Neural crest cell (in vitro differentiated cells): ENCODE measurements at places on chromosomes 5 and 9. TPM values are rescaled to one million over a fixed set of nuclear protein-coding genes. Genes with fewer than 3 reads are reported as not detected.

Gene TPPP
- 2.6 and 2.7 TPM in 2 replicates for total RNA-seq

- no peak overlapping the region for H3K4me3 ChIP-seq
- no peaks in the 10 kb centered on the region for H3K27me3 ChIP-seq
- peaks cover 46% of the 10 kb centered on the region for H3K4me1 ChIP-seq
- peak overlapping the region; percentile 76 for H3K27ac ChIP-seq
- peaks cover 1% of the 10 kb centered on the region for H3K36me3 ChIP-seq
- DNase-seq = no peak
Measured at GRCh38 chr9:120921661-120922181, 4.9 kb downstream of the TRAF1 start.

DNA sequence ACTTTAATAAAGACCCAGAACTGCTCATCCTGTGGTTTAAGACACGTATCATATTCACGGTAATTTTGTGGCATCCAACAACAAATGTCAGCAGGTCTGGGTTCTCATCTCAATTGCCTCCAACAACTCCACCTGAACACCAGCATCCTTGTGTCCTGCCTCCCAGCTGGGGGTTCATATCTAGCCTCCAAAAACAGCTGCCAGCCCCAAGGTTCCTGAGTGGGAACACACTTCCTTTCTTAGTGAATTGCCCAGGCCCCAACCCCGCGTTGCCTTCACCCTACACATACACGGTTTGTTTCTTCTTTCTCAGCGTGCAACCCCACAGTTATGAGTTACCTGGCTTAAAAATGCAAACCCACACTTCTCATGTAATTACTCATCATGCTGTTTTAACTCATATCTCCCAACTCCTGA, 77.9 kb downstream of the SEMA4D start:
- peaks cover 82% of the 10 kb centered on the region for H3K27me3 ChIP-seq
- no peaks in the 10 kb centered on the region for H3K36me3 ChIP-seq
- no peaks in the 10 kb centered on the region for H3K4me1 ChIP-seq
- DNase-seq = no peak
- no peak overlapping the region for H3K4me3 ChIP-seq

GRCh38 chr9:86359151-86359879, 5.1 kb upstream of the TUT7 start:
- H3K4me1 ChIP-seq = peaks cover 6% of the 10 kb centered on the region
- peaks cover 16% of the 10 kb centered on the region for H3K27me3 ChIP-seq
- H3K36me3 ChIP-seq = no peaks in the 10 kb centered on the region
- DNase-seq = no peak
- no peak overlapping the region for H3K27ac ChIP-seq

GRCh38 chr9:102461156-102461819, 533.8 kb upstream of the CYLC2 start:
- no peak for DNase-seq
- H3K27ac ChIP-seq = no peak overlapping the region
- no peak overlapping the region for H3K4me3 ChIP-seq
- no peaks in the 10 kb centered on the region for H3K36me3 ChIP-seq
- H3K4me1 ChIP-seq = no peaks in the 10 kb centered on the region
- peaks cover 7% of the 10 kb centered on the region for H3K27me3 ChIP-seq

GRCh38 chr9:93452710-93453046, 703 bp downstream of the FAM120AOS start:
- peaks cover 35% of the 10 kb centered on the region for H3K4me1 ChIP-seq
- no peak for DNase-seq
- no peak overlapping the region for H3K27ac ChIP-seq
- peak overlapping the region; percentile 92 for H3K4me3 ChIP-seq
- H3K36me3 ChIP-seq = peaks cover 3% of the 10 kb centered on the region

DNA sequence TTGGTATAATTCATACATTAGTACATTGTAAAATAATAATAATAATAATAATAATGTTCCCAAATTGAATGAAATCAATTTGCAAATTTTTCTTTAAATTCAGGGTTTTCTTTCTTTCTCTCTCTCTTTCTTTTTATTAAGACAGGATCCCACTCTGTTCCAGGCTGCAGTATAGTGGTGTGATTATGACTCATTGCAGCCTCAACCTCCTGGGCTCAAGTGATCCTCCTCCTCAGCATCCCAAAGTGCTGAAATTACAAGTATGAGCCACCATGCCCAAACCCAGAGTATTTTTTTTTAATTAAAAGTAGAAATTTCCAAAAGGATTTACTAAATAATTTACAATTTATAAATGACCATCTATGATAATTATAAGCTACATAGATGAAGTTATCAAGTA, 117.7 kb downstream of the HOMER1 start:
- no peak overlapping the region for H3K4me3 ChIP-seq
- no peaks in the 10 kb centered on the region for H3K27me3 ChIP-seq
- H3K4me1 ChIP-seq = no peaks in the 10 kb centered on the region
- no peak for DNase-seq
- no peak overlapping the region for H3K27ac ChIP-seq

DNA sequence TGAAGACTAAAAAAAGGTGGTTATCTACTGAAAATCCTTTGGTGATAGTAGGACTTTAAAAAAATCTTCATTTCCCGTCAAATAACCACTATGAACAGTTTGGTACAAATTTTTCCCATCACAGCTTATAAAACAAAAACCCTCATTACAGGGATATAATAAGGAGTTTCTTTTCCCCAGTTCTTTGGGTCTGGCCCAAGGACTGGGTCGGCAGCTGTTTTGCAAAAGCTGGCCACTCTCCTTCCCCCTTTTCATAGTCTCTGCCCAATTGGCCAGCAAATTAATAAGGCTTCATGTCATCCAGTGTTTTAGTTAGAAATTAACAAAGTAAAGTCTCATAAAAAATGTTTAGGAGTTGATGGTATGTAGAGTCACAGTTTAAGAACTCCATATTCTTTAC, 47.0 kb upstream of the PDE8B start:
- H3K27ac ChIP-seq = no peak overlapping the region
- no peak for DNase-seq
- H3K27me3 ChIP-seq = no peaks in the 10 kb centered on the region
- H3K4me1 ChIP-seq = no peaks in the 10 kb centered on the region

GRCh38 chr9:94926431-94926800, 199.9 kb downstream of the AOPEP start:
- H3K4me1 ChIP-seq = peaks cover 51% of the 10 kb centered on the region
- H3K4me3 ChIP-seq = no peak overlapping the region
- H3K27me3 ChIP-seq = no peaks in the 10 kb centered on the region
- DNase-seq = no peak
- no peaks in the 10 kb centered on the region for H3K36me3 ChIP-seq

DNA sequence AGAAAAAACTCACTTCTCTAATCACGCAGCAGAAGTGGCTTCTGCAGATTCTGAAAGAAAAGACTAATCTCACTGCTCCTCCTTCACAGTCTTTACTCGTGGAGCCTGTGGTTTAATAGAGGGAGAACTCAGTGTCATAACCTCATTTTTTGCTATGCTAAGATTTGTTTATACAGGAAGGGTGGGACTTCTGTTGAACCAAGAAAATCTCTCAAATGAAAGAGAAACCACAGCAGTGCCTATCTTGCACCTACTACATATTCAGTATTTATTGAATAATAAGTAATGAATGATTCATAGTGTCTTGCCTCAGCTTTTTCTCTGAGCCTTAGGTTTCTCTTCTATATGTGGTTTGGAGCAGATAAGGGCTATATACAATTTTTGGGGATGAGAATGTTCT, 136.1 kb upstream of the DMAC1 start:
- peaks cover 7% of the 10 kb centered on the region for H3K36me3 ChIP-seq
- no peaks in the 10 kb centered on the region for H3K27me3 ChIP-seq
- no peak overlapping the region for H3K4me3 ChIP-seq
- DNase-seq = no peak
